ENCODE measurements at places on chromosomes 1 and 21.

GRCh38 chr1:212780759-212781158 is 10.8 kb downstream of the NSL1 start:
- DNase-seq: no peak

- DNase-seq: no peak
These were observed 101.2 kb upstream of the IRF2BP2 start for GRCh38 chr1:234710936-234711724.

DNA sequence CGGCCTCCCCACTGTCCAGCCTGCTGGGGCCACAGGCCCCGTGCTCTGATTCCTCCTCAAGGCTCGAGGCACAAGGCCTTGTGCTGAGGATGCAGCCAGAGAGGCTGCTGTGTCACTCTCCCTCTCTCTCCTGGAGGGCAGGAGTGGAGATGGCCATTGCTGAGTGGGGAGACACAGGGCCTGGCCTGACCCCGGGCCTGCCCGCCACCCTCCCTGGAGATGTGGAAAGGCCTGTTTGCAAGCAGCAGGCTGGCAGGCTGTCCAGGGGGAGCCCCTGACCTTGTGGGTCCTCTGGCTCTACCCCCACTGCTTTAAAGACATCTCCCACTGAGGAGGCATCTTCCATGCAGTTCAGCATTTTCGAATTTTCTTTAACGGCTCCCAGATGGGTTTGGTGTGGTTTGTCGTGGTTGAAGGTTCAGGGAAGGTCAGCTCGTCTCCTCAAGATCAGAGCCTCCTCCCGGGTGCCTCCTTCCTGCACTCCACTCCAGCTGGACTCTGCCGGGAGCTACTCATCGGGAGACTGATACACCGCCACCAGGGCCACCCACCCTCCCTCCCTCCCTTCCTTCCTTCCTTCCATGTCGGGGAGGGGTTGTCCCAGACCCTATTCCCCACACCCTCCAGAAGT is 69.1 kb downstream of the SPSB1 start:
- no peak for DNase-seq

DNA sequence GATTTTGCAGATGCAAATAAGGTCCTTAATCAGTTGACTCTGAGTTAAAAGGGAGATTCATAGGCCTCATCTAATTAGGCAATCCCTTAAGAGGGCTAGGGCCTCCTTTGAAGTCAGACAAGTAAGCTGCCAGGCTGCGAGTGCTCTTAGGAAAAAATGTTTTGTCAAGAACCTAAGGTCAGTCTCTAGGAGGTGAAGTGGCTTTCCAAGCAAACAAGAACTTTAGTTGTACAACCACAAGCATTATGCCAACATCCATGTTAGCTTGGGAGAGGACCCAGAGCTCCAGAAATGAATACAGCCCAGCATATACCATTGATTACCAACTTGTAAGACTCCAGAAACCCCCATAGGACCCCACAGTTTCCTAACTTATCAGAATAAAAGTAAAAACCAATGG is 1366.2 kb downstream of the PLA2G4A start:
- no peak for DNase-seq

GRCh38 chr1:53685272-53686051 is 53.5 kb downstream of the GLIS1 start:
- peak; percentile 25 for DNase-seq

- no peak for DNase-seq
These were observed 10.4 kb downstream of the NR5A2 start for GRCh38 chr1:200037904-200038303.

GRCh38 chr1:191690931-191691330 is 467.3 kb upstream of the RGS18 start:
- DNase-seq: no peak

DNA sequence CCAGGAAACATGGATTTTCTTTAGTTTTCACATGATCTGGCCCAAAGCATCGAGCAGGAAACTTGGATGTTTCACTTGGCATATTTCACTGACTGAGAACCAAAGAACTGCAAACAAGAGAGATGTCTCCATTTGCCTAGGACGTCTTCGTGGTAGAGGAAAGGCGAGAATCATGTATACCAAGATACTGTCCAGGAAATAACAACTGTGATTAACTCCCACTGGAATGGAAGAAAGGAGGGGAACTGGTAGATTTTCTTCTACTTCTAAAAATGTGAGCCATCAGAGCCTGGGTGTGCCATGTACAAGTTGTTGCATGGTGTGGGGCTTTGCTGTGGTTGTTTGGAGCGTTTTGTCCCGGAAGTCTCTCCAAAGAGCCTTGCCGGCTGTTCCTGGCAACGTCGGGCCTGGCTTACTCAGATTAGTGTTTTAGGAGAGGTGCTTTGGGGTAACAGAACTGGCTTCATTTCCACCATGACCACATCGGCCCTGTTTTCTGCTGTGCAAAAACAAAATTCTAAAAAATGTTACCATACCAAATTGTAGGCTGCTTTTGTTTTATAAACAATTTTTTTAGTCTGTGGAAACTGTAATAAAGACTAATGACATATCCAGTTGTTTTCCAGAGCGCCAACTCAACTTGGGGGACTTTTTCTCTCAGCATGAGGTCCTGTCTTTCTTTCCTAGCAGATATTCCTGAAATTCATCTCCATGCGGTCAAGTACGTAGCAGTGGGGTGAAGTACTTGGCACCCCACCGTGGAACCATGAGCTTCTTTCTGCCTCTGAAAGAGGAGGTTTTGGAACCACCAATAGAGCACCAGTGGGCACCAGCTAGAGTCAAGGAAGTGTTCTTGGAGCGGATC is 118.3 kb downstream of the TM2D1 start:
- DNase-seq: no peak

DNA sequence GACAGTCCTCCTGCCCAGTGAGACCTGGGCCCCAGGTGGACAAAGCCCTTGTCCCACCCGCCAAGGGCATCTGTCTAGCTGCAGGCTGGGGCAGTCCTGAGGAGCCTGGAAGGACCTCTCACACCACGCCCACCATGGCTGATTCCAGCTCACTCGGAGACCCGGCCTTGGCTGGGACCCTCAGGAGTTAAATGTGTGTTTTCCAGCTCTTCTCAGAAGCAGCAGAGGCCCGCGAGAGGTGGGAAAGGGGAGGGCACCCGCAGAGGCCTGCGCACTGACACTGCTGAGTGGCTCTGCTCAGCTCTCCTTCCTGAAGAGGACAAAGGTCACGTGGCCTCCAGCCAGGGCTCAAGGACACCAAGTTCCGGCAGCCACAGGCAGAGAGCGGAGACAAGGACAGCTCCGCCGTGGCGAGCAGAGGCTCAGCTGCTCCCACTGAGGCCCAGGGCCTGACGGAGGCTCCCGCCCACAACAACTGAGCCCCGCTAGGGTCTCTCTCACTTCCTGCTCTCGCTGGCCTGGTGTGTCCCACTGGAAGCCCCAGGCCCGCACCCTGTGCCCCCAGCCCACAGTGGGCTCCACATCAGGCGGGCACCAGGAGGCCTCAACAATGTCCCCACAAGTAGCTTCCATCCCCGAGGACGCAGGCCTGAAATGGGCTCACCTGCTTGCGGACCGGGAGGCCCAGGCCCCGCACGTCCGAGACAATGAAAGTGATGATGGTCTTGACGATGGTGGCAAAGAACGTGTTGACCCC is 16.9 kb downstream of the SLC19A1 start:
- no peak for DNase-seq

GRCh38 chr21:38567335-38567969 is 69.2 kb upstream of the ERG start:
- no peak for DNase-seq

GRCh38 chr1:79693441-79694114 is 687.0 kb upstream of the ADGRL4 start:
- no peak for DNase-seq

- no peak for DNase-seq
These were observed 75.9 kb downstream of the HUNK start for GRCh38 chr21:31948676-31949075.

DNA sequence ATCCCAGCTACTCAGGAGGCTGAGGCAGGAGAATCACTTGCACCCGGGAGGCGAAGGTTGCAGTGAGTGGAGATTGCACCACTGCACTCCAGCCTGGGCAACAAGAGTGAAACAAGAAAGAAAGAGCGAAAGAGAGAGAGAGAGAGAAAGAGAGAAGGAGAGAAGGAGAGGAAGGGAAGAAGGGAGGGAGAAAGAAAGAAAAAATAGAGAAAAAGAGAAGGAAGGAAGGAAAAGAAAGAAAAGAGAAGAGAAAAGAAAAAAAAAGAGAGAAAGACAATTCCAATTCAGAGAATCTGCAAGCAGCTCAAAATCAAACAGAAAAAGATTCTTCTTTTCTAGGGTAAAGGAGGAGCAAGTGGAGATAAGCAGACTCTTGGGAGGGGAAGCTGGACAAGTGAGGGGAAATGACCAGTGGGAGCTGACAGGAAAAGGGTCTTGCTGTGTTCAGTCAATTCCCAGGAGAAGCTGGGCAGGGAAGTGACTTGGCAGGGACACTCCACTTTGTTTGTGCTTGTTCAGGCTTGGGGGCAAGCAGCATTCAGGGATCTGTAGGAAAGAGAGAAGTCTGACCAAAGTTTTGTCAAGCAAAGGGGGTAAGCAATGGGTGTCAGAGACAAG is 3.6 kb upstream of the CAPN2 start:
- peak; percentile 24 for DNase-seq

DNA sequence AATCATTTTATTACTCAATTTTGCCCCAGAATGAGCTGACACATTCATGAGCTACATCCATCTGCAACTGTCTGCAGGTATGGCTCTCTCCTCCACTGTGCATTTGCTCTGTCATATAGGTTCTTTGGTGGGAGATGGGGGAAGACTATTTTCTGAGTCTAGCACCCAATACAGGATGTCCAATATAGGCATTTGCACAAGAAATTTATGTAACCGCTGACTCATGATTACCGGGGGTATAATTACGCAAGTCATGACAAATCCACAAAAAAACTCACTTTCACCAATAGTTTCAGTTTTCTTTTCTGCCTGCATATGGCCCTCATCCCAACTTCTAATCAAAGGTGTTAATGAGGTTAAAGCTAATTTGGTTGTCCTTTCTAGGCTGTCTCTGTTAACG is 17.5 kb upstream of the VSIG8 start:
- DNase-seq: no peak

GRCh38 chr1:12309783-12310742 is 80.2 kb downstream of the VPS13D start:
- no peak for DNase-seq

DNA sequence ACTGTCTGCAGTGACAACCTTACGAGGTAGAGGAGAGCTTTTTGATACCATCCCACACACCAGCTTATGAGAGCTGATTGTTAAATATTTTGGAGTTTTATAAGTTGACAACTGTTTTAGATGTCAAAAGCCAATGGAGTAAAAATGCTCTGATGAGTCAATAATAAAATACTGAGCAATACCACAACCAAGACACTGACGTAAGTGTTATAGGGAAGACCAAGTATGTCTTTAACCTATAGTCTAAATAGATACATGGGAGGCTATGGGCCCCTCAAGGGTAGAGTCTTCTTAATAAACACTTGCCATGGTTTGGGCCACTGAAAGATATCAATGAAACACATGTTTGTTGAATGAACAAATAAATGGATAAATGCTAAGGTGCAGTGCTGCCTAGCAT is 49.2 kb downstream of the DUSP10 start:
- DNase-seq: no peak

- no peak for DNase-seq
These were observed 23.4 kb downstream of the CELF3 start for GRCh38 chr1:151693057-151693651.

- DNase-seq: no peak
These were observed 360.1 kb downstream of the BARHL2 start for GRCh38 chr1:90356991-90357390.

DNA sequence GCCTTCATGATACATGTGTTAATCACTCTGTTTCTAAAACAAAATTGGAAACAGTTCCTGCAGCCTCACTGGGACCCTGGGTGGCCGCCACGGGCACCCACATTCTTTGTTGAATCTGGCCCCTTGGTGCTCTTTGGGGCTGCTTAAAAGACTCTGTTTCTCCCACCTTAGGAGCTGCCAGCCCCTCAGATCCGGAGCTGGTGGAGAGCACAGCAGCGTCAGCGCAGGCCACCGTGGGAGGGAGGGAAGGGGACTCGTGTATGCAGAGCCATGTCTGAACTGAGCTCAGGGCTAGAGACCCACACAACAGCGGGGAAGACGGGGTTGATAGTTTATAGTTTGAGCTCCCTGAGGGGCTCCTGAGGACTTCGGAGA is 121.2 kb downstream of the CNIH3 start:
- DNase-seq: no peak

- no peak for DNase-seq
These were observed 32.1 kb downstream of the ARID4B start for GRCh38 chr1:235295902-235296350.

DNA sequence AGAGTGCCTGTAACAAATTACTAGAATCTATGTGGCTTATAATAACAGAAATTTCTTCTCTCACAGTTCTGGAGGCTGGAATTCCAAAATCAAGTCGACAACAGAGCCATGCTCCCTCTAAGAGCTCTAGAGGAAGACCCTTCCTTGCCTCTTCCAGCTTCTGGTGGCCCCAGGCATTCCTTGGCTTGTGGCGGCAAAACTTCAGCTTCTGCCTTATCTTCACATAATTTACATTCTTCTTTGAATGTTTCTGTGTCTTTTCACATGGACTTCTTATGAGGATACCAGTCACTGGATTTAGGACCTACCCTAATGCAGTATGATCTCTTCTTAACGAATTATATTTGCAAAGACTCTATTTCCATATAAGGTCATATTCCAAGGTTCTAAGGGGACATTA is 324.4 kb downstream of the PCP4 start:
- no peak for DNase-seq

GRCh38 chr21:36628761-36629460 is 70.0 kb upstream of the SIM2 start:
- DNase-seq: no peak

- DNase-seq: no peak
These were observed 1.5 kb upstream of the ATXN7L2 start for GRCh38 chr1:109482242-109482641.
